ENCODE measurements at places on chromosomes 16 and 17.

DNA sequence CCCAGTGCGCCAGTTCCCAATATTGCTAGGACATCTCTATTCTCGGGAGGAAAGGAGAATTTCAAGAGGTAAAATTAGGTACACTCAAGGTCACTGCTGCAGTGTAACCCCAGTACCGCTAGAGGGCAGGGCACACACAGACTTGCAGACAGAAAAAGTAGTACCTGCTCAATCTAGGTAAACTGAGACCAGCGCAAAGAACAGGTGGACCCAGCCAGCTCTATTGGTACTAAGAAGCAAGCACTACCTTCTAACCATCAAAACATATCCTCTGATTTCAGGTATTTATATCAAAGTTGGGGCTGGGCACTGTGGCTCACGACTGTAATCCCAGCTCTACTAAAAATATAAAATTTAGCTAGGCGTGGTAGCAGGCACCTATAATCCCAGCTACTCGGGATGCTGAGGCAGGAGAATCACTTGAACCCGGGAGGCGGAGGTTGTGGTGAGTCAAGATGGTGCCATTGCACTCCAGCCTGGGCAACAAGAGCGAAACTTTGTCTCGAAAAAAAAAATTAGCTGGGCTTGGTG, 3.6 kb upstream of the WDR81 start:
- peak; percentile 66 for DNase-seq

DNA sequence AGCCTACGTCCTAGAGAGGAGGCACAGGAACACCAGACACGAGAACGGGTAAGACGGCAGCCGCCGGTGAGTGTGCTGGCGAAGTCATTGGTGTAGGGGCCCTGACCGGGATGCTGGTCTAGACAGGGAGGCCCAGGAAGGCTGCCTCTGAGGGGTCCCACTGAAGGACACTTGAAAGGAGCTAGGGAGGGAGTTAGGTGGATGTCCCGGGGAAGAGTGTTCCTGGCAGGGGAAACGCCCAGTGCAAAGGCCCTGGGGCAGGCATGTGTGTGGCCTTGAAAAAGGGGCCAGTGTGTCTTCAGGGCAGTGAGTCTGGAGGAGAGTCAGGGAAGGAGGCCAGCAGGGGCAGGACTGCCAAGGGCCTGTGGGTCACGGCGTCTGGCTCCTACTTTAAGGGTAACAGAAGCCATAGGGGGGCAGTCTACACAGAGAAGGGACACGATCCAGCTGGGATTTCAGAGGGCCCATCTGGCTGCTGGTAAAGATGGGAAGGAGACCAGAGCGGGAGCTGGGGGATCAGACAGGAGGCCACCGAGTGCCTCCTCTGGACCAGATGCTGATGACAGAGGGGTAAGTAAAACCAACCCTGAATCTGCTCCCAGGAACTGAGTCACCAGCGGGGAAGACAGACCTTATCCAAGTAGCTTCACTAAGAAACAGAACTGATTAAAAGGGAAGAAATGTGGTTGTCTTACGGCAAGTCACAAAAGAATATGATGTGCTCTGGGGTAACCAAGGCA, 115.9 kb downstream of the LITAF start:
- DNase-seq, result no peak

GRCh38 chr17:59427425-59427921, 96.0 kb downstream of the YPEL2 start:
- DNase-seq, result peak; percentile 36

GRCh38 chr17:2462481-2462880, 49.2 kb downstream of the METTL16 start:
- no peak for DNase-seq

- no peak for DNase-seq
Measured at GRCh38 chr16:19523184-19523558, 571 bp upstream of the CCP110 start.

GRCh38 chr17:83189044-83190003, 109.9 kb downstream of the METRNL start:
- DNase-seq, result no peak

DNA sequence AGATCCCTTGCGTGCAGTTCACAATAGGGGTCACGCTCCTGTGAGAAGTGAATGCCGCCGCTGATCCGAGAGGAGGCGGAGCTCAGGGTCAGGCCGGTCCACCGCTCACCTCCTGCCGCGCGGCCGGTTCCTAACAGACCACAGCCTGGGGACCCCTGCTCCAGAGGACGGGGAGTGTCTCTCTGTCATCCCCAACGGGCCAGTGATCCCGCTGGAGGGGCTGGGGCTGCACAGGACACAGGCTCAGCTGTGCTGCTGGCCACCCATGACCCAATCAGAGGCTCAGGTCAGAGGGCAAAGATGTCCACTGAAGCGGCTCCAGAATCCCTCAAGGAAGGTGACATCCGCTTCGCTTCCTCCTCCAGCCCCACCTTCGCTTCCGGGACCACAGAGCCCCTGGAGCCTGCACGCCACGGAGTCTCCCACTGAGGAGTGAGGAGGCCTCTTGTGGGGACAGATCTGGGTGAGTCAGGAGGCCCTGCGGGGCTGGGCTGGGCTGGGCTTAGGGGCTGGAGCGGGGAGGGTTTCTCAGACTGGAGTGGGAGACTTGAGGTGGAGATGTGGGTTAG, 115.4 kb downstream of the METRNL start:
- DNase-seq, result no peak

GRCh38 chr16:13742928-13743327, 177.0 kb upstream of the ERCC4 start:
- DNase-seq, result no peak

DNA sequence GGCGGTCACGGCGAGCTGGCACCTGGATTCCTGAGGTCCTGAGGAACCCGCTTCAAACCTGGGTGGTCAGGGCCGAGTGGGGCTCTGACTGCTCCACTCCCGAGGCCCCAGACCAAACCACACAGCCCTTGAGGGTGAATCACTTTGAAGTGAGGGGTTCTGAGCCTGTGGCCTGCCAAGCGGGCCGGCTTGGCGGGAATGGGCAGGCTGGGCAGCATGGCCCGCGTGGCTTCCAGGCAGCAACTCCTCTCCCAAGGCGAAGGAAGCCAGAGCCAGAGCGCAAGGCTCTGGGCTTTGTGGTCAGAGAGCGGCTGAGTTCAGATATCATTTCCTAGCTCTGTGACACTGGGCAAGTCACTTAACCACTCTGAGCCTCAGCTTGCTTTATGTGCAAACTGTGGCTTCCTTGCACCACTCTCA, 42.7 kb downstream of the CMIP start:
- DNase-seq, result no peak

Measured in ACHN (cell line).